ENCODE measurements at places on chromosomes 7 and 10. TPM values are rescaled to one million over a fixed set of nuclear protein-coding genes. Genes with fewer than 3 reads are reported as not detected.

CTAGE15 gene
- not detected for polyA plus RNA-seq

CALCR gene
- not detected for polyA plus RNA-seq

LRMDA gene
- 23.1 TPM for polyA plus RNA-seq

SLC26A5 gene
- 1.1 TPM for polyA plus RNA-seq

LIPJ gene
- polyA plus RNA-seq = 0.09 TPM

NMT2 gene
- polyA plus RNA-seq = 41.1 TPM

CLRN3 gene
- polyA plus RNA-seq = 0.15 TPM

AOAH gene
- 5.7 TPM for polyA plus RNA-seq

LAMB1 gene
- 434 TPM for polyA plus RNA-seq

DNA sequence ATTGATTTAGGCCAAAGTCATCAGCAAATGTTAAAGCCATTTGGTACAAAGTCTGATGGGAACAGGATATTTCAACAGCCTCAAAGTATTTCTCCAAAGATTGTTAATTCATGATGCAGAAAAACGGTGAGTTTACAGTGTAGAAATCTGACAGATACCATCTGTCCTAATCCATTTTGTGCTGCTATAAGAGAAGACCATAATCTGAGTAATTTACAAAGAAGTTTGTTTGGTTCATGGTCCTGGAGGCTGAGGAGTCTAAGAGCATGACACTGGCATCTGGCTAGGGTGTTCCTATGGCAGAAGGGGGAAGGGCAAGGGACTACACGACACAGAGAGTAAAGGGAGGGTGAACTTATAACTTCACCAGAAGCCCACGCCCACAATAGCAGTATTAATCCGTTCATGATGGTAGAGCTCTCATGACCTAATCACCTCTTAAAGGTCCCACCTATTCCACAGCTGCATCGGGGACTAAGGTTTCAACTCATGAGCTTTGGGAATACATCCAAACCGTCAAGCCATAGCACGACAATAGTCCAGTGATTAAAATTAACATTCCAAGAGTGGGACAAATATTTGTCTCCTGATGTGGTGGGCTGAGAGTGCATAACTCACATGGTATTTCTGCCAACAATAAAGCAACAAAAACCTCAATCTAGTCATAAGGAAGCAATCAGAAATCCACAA is 298.6 kb upstream of the AKR1E2 start:
- no peak for DNase-seq

- peak; percentile 9 for DNase-seq
These were observed 169.0 kb downstream of the MAD1L1 start for GRCh38 chr7:2063563-2064260.

GRCh38 chr7:107593025-107593410 is 13.0 kb downstream of the BCAP29 start:
- no peak for DNase-seq

- no peak for DNase-seq
These were observed 82.1 kb downstream of the VIPR2 start for GRCh38 chr7:159062569-159062968.

- DNase-seq = no peak
These were observed at the start of gene CNNM1 for GRCh38 chr10:99329304-99329553. Gene CNNM1 (plus strand): TSS chr10:99329356. CDS start chr10:99329388, 32 bp downstream.

DNA sequence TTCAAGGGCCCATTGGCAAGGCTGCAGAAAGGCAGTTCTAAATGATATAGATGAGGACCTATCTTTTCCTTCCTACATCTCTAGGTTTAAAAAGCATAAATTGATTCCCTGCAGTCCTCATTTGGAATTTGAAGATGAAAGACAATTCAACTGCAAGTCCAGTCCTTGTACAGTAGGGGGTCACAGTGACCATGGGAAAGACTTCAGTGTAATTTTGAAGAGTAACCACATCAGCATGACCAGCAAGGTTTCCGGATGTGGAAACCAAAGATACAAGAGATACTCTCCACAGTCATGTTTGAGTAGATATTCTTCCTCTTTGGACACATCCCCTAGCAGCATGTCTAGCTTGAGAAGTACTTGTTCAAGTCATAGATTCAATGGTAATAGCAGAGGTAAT is 539.3 kb upstream of the TEX47 start:
- no peak for DNase-seq

DNA sequence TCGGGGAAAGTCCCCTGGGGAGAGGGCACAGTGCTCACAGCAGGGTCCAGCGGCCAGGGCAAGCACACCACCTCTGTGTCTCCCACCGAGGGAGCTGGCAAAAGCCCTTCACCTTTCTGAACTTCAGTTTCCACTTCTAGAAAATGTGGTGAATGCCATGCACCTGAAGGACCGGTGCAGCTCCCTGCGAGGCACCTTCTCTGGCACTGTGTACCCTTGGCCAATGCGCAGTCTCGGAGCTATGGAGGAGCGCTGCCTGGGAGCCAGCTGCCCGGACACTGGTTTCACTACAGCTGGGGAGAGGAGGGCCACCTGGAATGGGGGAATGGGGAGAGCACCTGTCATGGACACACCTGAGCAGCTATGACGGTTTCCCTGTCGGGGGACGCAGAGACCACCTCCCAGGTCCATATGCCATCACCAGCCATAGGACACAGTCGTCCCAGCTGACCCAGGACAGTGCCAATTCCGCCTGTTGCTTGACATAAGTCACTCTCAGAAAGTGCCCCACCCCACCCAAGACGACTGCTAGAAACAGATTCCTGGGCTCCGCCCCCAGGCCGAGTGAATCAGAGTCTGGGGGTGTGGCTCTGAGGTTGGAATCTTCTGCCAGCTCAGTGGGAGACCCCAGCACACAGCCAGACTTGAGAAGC is 16.8 kb downstream of the RASGEF1A start:
- DNase-seq = no peak

DNA sequence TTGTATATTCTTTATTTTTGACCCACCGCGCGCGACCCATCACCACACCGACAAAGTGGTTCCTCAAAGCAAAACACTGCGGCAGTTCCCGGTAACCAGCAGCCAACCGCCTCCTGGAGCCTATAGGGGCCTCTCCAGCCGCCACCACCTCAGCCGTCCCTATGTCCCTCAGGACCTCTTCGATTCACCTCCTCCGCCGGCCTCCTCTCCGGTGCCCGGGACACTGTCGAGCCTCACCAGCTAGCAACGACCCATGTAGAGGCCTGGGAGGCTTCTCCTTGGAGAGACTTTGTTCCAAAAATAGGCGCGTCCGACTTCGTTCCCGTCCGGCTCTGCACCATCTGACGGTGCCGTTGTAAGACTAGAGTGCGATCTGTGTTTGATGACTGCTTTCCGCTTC is 158.8 kb downstream of the HGF start:
- no peak for DNase-seq

GRCh38 chr10:72085864-72086465 is 2.4 kb downstream of the SPOCK2 start:
- no peak for DNase-seq

- no peak for DNase-seq
These were observed 214.8 kb upstream of the PLXNA4 start for GRCh38 chr7:132791036-132791435.

GRCh38 chr10:26314265-26315013 is 97.9 kb downstream of the GAD2 start:
- no peak for DNase-seq

DNA sequence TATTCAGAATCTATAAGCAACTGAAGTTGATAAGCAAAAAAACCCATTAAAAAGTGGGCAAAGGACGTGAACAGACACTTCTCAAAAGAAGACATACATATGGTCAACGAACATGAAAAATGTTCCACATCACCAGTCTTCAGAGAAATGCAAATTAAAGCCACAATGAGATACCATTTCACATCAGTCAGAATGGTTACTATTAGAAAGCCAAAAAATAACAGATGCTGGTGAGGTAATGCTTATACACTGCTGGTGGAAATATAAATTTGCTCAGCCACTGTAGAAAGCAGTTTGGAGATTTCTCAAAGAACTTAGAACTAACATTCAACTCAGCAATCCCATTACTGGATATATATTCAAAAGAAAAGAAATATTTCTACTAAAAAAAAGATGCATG is 332.8 kb upstream of the PLXDC2 start:
- DNase-seq = no peak

- DNase-seq = no peak
These were observed 7.9 kb downstream of the MTURN start for GRCh38 chr7:30142710-30143109.

DNA sequence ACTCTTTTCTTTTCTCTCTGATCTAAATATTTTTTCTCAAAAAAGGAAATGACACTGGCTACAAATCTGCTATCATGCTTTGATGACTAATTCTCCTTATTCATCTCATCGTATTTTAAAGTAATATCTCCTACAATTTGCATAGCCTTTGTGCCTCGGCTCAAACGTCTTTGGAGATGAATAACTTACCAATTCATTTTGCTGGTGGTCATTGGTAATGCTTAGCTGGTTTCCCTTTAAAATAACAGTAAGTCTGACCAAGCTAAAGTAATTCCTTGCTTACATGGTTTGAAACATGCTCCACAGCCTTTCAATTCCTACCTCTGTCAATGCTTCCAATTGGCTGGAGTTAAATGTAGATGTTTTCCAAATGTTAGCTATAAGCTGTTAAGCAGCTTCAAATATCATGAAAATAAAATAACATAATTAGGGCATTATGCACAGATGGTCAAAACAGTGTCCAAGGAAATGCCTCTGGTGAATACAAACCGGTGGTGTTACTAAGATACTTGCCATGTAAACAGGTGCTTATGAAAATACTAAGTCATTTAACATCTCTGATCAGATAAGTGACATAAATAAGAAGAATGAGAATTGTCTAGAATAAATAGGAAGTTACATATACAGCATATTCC is 435.0 kb downstream of the POM121L12 start:
- no peak for DNase-seq

- DNase-seq = no peak
These were observed 9.9 kb upstream of the SRRM3 start for GRCh38 chr7:76191783-76192240.

- no peak for DNase-seq
These were observed 72.1 kb upstream of the SEC61G start for GRCh38 chr7:54831046-54831643.

DNA sequence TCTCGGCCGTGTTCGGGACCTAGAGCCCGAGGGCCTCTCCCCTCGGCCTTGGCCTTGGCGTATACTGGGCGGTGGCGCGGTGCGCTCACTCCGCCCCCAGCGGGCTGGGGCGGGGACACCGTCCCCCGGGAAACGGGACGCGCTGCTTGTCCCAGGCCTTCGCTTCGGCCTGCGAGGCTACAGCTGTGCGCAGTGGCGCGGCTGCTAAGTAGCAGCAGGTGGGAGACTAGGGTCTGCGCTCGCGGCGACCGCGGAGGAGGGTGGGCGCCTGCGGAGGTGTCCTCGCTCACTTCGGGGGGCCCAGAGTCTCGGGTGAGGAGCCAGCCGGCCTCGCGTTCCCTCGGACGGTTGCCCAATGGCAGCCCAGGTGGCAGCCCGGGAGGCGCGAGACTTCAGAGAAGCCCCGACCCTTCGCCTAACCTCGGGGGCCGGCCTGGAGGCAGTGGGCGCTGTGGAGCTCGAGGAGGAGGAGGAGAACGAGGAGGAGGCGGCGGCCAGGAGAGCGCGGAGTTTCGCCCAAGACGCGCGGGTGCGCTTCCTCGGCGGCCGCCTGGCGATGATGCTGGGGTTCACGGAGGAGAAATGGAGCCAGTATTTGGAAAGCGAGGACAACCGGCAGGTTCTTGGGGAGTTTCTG is at the start of gene DNAH11:
Gene DNAH11, plus strand, starts transcription at position 149 of the 637 bp plus-strand sequence. Its CDS starts 207 bp downstream, at position 356.
- no peak for DNase-seq

- peak; percentile 65 for DNase-seq
These were observed 66.3 kb upstream of the FRMD4A start for GRCh38 chr10:14397066-14397465.

GRCh38 chr7:37694208-37695094 is 10.9 kb downstream of the GPR141 start:
- no peak for DNase-seq

DNA sequence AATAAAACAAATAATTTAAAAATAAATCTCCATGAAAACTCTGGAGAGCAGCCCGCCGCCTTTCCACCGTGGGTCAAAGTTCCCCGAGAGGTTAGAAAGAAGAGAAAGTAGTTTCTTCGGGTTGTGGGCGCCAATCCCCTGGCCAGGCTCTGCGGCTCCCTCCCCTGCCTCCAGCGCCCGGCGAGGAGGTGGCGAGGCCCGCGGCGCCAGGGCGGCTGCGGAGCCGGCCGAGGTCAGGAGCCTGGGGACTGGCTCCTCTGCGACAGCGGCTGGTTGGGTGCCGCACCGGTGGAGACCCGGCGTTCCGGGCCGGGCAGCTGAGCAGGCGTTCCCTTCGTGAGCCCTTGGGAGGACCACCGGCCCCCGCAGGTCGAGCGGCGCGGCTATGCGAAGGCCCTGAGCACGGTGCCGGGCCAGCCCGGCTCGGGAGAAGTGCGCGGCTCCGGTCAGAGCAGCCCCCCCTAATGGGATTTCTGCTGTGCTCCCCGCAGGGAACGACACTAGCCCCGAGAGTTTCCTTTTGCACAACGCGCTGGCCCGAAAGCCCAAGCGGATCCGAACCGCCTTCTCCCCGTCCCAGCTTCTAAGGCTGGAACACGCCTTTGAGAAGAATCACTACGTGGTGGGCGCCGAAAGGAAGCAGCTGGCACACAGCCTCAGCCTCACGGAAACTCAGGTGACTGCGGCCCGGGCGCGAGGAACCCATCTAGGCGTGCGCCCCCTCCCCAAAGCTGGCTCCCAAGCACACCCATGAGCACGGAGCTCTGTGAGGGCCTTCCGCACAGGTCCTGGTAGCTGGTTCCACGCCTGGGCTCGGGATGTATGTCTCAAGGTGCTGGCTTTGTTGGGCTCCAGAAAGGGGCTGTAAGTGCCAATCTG is 2.8 kb downstream of the EMX2 start:
- DNase-seq = no peak

- DNase-seq = no peak
These were observed 359.6 kb downstream of the ARL4A start for GRCh38 chr7:13047061-13047460.
